ENCODE measurements at places on chromosomes 2 and 18.

- DNase-seq: no peak
These were observed 169.7 kb downstream of the TMEM163 start for GRCh38 chr2:134549104-134549503.

GRCh38 chr2:156489750-156490465 is 53.7 kb downstream of the GPD2 start:
- no peak for DNase-seq

- DNase-seq: no peak
These were observed 120.0 kb downstream of the DOCK10 start for GRCh38 chr2:224922142-224922727.

- DNase-seq: no peak
These were observed 61.3 kb downstream of the UBE2E3 start for GRCh38 chr2:181041661-181042060.

DNA sequence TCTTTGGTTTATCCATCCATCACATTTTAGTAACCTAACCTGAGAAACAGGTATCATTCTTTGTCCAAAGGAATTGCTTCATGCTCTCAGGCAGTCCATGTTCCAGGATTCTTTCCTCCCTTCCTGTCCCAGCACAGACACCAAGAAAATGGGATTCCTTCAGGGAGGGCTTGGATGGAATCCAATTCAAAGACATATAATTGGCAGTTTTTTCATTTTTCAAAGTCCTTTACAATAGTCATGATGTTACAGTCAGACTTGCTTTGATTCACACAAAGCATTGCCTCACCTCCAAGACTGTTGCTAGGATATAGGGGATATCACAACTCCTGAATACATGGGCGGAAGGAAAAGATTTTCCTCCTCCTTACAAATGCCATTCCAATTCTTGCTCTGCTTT is 241.4 kb upstream of the ACVR2A start:
- no peak for DNase-seq

All from Daoy (cell line).